ENCODE measurements at places on chromosomes 5 and 9.

- no peak for DNase-seq
These were observed 80.9 kb upstream of the SPOCK1 start for GRCh38 chr5:137580030-137580429.

GRCh38 chr5:62779010-62779422 lies 200.4 kb downstream of the LRRC70 start:
- DNase-seq: peak; percentile 32

- DNase-seq: peak; percentile 2
These were observed 194.7 kb upstream of the FREM1 start for GRCh38 chr9:15104826-15105420.

DNA sequence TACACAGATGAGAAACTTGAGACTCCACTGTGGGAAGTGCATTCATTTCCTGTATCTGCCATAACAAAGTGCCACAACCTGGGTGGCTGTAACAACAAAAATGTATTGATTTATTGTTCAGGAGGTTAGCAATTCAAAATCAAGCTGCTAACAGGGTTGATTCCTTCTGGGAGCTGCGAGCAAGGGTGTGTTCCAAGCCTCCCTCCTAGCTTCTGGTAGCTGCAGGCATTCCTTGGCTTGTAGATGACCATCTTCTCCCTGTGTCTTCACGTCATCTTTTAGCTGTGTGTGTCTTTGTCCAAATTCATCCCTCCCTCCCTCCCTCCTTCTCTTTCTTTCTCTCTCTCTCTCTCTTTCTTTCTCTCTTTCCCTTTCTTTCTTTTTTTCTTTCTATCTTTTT lies 258.1 kb downstream of the MSX2 start:
- DNase-seq: no peak

DNA sequence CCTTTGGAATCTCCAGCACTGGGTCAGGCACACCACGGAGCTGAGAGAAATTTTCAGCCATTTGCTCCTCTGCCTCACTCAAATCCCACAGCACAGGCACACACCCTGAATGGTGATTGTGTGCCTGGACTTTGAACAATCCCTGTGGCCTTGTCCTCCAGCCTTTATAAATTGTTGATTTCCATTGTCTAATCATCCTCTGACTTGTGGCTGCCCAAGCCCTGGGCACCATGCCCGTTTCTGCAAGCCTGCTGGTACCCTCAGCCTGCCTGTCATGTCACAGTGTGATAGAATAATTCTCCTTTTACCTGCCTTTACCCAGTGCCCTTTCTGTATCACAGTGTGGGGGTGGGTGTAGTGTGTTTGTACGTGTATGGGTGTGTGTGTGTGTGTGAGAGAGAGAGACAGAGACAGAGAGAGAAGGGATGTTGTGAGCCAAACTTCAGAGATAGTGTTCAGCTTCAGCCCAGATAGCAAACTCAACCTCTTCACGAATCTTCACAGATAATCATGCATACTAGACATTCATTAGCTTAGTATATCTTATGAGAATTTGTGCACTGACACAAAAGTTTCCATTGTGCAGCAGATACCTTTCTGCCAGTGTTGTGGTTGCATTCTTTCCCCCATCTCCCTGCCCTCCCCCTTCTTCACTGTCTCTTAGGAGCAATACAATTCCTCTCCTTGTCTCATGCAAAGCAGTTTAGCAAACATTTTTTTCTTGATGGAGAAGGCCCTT lies 27.8 kb upstream of the SLC44A1 start:
- DNase-seq: no peak

- DNase-seq: no peak
These were observed 269.4 kb upstream of the SEMA6A start for GRCh38 chr5:116844015-116844414.

DNA sequence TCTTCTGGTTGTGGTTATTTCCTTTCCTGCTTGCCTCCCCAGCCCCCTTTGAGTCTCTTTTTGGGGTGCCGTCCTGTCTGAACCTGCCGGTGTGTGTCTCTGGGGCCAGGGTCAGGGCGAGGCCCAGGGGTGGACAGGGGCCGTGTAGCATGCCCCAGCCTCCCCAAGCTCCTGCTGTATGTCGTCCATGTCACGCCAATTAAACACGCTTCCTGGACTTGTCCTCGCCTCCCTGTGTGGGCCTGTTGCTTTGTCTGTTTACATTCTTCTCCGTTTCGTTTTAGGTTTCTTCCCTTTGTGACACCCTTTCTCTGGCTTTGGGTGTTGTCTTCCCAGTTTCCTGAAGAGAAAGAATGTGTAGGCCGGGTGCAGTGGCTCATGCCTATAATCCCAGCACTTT lies 28.5 kb upstream of the HMCN2 start:
- no peak for DNase-seq

DNA sequence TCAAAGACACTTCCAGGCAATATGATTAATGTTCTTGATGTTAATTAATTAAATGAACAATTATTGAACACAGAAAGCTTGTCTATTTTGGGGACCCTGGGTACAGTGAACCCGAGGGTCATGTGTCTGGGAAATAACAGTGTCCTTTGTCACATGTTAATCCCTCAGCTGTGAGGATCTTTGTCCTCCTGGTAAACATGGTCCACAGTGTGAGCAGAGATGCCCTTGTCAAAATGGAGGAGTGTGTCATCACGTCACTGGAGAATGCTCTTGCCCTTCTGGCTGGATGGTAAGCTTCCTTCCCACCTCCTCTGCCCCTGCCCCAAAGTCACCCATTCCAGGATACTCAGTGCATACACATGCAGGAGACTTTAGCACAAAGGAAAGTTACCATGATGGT lies 107.9 kb downstream of the MEGF10 start:
- DNase-seq: no peak

DNA sequence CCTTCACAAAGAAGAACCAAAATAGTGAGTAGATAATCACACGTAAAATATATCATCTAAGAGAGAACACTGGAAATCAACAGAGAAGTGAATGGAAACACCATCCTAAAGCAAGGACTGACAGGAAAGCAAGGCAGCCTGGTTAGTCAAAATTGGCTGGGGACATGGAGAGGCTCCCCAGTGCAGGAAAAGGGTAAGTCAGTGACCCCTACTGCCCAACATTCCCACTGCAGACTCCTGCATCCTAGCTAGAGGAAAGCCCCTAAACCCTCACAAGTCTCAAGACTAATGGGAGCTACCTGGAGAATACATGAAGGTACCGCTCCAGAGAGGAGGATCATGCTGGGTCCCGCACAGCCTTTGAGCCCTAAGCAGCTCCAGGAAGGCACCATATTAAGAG lies 60.1 kb downstream of the ZDHHC21 start:
- DNase-seq: no peak

DNA sequence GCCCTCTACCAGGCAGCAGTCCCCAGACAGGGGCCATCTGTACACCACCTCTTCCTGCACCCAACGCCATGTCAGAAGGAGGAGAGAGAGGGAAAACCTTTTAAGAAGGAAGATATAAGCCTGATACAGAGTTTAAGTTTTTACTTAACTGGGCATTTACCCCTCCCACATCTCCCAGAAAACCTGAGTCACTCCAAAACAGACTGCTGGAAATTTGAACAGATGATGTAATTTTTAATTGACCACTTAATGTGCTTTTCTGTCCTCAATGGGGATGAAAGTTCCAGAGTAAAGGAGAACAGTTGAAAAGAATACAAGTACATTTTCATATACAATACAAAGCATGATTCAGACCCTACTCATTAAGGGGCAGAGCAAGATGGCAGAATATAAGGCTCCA lies 63.9 kb downstream of the TTC39B start:
- no peak for DNase-seq

- DNase-seq: no peak
These were observed 6.0 kb downstream of the KIF2A start for GRCh38 chr5:62312036-62312435.

DNA sequence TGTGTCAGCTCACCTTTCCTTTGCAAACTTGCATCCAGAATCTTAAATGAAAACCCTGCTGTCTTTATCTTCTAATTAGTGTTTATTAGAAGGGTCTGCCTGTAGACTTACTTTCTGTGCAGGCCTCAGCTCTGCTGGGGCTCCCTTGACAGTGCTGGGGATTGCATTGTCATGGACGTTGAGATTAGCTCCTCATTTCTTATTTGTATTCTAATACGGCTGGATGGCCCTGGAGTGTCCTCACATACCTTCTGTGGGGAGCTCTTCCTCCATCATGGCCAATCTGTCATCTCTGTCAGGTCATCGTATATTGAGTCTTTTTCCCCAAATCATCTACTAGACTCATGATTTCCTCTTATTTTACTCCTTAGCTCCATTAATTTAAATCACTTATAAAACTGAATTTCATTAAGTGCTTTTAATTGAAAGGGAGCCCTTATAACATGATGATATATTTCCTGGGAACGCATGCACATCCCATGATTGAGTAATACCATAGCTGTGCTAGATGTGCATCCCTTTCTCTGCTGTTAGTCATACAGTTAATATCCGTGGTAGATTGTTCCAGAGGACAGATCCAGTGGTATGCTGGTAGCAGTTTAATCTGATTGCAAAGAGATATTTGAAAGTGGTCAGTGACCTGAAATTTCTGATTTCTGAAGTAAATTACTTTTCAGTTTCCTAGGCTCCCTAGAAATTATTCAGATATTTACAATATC lies 61.6 kb downstream of the ICE1 start:
- no peak for DNase-seq

DNA sequence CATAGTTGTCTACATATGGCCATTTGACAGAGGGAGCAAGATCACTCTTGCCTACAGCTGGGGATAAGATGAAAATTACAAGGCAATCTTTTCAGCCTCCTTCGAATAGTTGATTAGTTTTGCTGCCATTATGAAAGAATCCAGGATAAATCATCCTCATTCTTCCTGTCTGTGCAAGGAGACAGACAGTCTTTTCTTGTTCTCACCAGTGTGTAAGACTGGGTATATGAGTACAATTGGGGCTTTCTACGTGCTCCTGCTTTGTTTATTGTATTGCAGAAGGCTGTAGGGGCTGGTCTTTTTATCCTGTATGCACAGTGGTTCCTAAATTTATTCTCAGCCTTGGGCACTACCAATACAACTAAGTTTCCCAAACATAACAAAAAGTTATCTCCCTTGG lies 76.8 kb downstream of the SPEF2 start:
- no peak for DNase-seq

DNA sequence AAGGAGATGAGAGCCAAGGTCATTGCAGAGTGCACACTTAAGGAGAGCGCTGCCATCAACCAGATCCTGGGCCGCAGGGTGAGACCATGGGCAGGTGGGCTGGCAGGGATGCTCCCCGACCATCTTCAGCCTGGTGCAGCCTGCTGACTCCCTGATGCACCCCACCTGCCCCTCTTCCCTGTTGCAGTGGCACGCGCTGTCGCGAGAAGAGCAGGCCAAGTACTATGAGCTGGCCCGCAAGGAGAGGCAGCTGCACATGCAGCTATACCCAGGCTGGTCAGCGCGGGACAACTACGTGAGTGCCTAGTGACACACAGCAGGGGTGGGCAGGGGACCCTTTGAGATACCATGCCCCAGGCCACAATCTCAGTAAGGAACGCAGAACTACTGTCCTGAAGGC lies 28.3 kb downstream of the TCF7 start:
- no peak for DNase-seq

DNA sequence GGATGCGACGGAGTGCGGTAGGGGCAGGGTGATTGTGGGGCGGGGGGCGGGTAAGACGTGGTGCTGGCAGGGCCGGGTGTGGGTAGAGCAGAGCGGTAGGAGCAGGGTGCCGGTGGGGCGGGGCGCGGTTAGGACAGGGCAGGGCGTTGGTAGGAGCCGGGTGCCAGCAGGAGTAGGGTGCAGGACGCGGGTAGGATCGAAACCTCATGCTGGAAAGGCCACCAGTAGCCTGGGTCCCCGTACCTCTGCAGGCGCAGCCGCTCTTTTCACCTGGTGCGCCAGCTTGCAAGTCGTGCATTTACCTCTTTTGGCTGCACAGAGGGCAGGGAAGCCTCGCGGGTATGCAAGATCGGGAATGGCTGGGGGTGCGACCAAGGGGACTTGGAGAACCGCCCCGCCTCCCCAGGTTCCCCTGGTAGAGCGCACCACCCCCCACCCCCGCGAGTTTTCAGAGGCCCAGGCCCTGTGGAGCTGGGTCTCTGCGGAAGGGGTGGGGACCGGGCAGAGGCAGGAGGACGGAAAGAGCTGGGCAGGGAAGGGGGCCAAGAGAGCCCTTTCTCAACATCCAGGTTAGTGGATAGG lies 104.8 kb upstream of the SIMC1 start:
- no peak for DNase-seq

GRCh38 chr9:90092508-90092907 lies 487.7 kb downstream of the GADD45G start:
- no peak for DNase-seq

- peak; percentile 0 for DNase-seq
These were observed 22.1 kb upstream of the TPD52L3 start for GRCh38 chr9:6305954-6306563.

- no peak for DNase-seq
These were observed at the start of gene DENND1A for GRCh38 chr9:123929870-123930831. DENND1A (minus strand) TSS chr9:123930126; CDS start chr9:123929905, 221 bp downstream.

DNA sequence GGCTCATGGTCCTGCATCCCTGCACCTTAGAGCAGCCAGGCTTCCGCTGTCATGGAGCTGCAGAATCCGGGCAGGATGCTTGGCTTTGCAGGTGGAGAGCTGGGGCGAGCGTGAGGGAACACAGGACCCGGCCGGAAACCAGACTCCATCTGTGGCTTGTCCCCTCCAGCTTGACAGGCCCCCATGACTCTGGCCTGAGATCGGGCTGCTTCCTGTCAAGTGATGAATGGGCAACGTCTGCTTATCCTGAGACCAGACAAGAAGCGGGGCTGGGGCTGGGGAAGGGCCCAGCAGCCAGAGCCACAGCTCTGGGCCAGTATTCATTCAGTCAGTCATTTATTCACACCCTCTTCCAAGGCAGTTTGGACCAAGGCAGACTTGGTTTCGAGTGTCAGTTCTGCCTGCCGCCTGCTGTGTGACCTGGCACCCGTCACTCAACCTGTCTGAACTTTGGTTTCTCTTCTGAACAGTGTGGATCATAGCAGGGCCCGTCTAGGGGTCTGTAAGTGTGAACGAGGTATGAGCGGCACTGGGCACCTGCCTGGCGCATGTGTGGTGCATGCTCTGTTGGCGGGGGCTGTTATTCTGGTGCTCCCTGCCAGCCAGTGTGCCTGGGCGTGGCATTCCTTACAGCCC lies 37.5 kb downstream of the NEK6 start:
- DNase-seq: no peak

- DNase-seq: peak; percentile 41
These were observed 305.3 kb downstream of the PRR16 start for GRCh38 chr5:120769312-120769872.

DNA sequence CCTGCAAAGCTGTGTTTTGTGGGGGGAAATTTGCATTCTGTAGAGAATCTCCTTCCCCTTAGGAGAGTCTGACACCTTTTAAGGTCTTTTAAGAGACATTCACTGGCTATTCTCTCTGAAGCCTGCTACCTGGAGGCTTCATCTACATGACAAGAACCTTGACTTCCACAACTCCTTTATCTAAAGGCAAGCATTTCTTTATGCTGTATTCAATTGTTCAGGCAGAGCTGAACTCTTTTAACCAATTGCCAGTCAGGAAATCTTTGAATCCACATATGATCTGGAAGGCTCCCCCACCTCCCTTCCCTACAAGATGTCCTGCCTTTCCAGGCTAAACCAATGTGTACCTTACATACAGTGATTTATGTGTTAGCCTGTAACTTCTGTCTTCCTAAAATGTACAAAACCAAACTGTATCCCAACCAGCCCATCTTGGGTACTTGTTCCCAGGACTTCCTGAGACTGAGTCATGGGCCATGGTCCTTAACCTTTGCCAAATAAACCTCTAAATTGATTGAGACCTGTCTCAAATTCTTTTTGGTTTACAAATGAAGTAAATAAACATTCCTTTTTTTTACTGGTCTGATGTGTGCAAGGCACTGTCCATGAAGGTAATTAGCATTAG lies 9.9 kb downstream of the C9orf85 start:
- no peak for DNase-seq
